Small intestine (tissue), 16 donors: ENCODE measurements at places on chromosomes 6 and 20.

DNA sequence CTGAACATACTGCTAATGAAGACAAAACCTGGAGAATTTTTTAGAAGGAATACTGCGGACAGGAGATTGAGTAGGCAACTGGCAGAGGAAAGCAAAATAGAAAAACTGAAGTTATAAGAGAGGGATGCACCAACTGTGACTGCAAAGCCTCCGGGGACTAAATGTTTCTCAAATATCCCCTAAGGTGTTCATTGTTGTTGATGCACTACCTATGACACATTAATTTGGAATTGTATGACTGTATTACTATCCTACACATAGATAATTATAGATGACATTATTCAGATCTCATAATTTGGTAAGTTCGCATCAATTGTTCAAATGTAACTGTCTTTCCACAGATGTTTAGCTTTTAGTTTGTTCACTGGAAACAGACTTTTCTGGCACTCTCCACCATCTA, 341.1 kb downstream of the MMUT start:
- no peak overlapping the region for H3K27ac ChIP-seq
- DNase-seq = no peak
- no peaks in the 10 kb centered on the region for H3K4me1 ChIP-seq
- H3K36me3 ChIP-seq = no peaks in the 10 kb centered on the region
- H3K27me3 ChIP-seq = no peaks in the 10 kb centered on the region

DNA sequence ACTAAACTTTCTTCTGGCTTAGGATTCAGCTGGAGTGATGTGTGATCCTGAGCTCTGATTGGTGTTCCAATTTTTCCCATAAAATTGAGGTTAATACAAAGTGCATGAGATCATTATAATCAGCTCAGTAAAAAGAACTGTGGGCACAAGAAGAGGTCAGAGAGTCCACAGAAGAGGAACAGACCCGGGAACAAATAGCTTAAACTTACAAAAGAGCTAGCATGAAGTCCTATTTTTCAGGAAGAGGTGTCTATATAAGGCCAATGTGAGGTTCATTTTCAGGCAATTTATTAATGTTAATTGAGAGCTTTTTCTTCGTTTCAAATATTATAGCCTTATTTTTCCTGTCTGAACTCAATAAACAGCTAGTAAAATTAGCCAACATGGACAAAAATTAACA, 26.9 kb upstream of the STX11 start:
- H3K27me3 ChIP-seq = no peaks in the 10 kb centered on the region
- no peak overlapping the region for H3K27ac ChIP-seq

- H3K27me3 ChIP-seq = peaks cover 32% of the 10 kb centered on the region
- no peaks in the 10 kb centered on the region for H3K36me3 ChIP-seq
- peaks cover 3% of the 10 kb centered on the region for H3K4me1 ChIP-seq
- no peak overlapping the region for H3K4me3 ChIP-seq
These were observed 52.7 kb downstream of the RPP21 start for GRCh38 chr6:30397697-30398096.

- peaks cover 2% of the 10 kb centered on the region for H3K36me3 ChIP-seq
- no peaks in the 10 kb centered on the region for H3K4me1 ChIP-seq
- no peaks in the 10 kb centered on the region for H3K27me3 ChIP-seq
- DNase-seq = no peak
- H3K4me3 ChIP-seq = no peak overlapping the region
These were observed 79.2 kb upstream of the PLN start for GRCh38 chr6:118468682-118469465.

DNA sequence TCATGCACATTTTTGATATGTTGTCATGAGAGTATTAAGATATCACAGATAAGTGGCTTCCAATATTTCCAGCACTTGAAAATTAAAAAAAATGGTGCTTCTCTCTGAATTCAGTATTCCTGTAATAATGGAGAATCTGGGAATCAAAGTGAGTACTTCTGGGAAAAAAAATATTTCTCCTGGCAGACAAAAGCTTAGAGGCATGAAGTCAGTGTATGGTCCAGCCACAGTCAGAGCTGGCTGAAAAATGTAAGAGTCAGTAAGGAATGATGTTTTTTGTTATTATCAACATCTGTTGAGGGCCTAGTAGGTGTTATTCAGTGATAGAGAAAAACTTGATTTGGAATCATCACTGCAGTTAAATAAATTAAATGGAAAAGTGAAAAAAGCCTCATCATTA, 3.2 kb upstream of the RFPL4B start:
- H3K36me3 ChIP-seq = no peaks in the 10 kb centered on the region
- H3K4me3 ChIP-seq = no peak overlapping the region
- DNase-seq = no peak
- no peaks in the 10 kb centered on the region for H3K4me1 ChIP-seq
- no peaks in the 10 kb centered on the region for H3K27me3 ChIP-seq
